ENCODE measurements at places on chromosomes 16 and 17. TPM values are rescaled to one million over a fixed set of nuclear protein-coding genes. Genes with fewer than 3 reads are reported as not detected.

Gene KRTAP4-3
- total RNA-seq: not detected

Gene DCAF7
- 44.4 TPM for total RNA-seq

Gene ZNF200
- 12.7 TPM for total RNA-seq

Gene CUEDC1
- total RNA-seq: 13.3 TPM

Gene KRTAP9-8
- total RNA-seq: not detected

Gene BPTF
- 162 TPM for total RNA-seq

Gene PIMREG
- 13.5 TPM for total RNA-seq

Gene SMG6
- 22.3 TPM for total RNA-seq

Gene TAOK2
- total RNA-seq: 36.0 TPM

Gene EPX
- 0.09 TPM for total RNA-seq

Gene CETP
- total RNA-seq: 1.2 TPM

Gene HEATR9
- not detected for total RNA-seq

- no peak for DNase-seq
Observed at GRCh38 chr16:10098991-10099390, 83.2 kb downstream of the GRIN2A start.

DNA sequence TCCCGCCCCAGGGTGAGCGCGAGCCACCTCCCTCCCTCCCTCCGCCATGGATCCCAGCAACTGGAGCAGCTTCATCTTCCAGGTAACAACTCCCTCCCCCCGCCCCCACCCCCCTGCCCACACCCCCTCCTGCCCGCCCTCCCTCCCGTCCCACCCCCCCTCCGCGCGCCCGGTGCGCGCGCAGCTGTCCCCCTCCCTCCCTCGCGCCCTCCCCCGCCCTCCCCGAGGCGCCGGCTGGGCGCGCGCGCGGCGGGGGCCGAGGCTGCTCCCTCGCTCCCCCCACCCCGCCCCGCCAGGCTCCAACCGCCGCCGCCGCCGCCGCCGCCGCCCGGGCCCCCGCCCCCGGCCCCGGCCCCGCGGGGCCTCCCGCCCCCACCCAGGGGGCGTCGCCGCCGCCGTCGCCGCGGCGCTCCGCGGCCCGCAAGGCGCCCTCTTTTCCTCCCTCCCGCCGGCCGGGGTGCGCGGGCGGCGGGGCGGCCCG, at the start of gene MAZ:
TSS of gene MAZ (plus strand) at position 431 of the 481 bp plus-strand sequence. CDS start 173 bp downstream, outside the sequence.
- DNase-seq: peak; percentile 86

DNA sequence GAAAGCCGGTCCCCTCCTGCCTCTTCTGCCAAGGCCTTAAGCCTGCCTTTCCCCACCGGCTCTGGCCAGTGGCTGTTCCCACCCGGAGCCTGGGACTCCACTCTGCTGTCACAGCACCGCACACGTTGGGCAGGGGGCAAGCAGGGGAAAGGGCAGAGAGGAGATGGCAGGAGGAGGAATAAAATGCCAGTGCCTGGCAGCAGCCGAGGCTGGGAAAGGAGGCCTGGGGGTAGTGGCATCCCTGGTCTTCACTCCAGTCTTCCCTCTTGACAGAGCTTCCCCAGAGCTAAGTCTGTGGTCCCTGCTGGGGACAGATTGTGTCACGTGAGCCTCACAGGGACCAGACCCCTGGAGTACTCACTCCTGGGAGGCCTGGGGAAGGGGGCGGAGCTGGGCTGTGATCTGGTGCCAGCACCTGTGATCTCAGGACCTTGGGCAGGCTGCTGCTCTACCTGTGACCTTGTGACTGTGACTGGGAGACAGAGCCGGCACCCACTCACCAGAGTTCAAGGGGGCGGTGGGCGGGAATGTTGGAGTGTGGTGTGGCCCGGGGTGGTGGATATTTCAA, 97.2 kb upstream of the GSE1 start:
- DNase-seq: no peak

GRCh38 chr17:66002812-66003211, 189.1 kb downstream of the CEP112 start:
- no peak for DNase-seq

DNA sequence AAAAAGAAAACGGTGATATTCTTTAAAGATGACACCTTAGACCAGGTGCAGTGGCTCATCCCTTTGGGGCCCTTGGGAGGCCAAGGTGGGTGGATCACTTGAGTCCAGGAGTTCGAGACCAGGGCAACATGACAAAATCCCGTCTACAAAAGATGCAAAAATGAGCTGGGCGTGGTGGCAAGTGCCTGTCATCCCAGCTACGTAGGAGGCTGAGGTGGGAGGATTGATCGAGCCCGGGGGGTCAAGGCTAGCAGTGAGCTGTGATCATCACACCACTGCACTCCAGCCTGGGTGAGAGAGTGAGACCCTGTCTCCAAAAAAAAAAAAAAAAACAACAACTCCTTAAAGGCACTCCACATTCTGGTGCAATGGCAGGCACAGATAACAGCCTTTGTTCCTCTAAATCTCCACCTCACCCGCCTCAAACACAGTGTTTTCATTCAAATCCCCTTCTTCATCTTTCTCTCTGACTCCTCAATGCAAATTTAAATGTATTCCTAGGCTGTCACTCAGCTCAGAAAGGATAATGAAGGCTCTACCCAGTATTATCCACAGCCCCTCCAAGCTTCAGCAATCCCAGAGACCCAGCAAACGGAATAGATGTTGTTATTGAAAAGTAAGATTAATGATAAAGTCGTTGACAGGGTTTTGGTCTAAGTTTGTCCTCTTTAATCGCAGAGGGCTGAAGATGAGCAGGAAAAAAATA, 56.2 kb upstream of the CACNG5 start:
- no peak for DNase-seq

- DNase-seq: no peak
Observed at GRCh38 chr17:36136036-36136435, 32.4 kb downstream of the CCL4 start.

DNA sequence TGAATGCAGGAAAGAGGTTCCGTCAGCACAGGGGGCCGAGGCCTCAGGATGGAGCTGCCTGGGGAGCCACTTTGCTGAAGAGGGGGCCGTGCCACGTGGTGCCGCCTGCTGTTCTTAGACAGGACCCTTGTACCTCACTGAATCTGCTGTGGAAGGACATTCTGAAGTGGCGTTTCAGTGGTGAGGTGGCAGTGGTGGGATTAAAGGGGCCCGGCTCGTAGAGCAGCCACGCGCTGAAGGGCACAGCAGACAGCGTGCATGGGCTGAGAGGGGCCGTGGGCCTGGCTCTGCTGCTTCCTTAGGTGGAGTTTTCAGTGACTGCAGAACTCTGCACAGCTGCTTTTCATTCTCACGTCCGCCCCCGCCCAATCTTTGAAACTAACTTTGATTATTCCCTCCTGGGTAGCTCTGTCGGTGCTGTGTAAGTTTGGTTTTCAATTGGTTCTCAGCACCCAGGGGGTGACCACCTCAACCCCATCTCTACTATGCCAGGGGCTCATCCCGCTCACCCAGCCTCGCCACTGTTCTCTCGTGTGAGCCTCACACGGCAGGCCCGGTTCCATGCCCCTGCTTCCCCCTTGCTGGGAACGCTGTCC, 70.3 kb downstream of the SEC14L1 start:
- no peak for DNase-seq

GRCh38 chr16:74565378-74565777, 41.5 kb downstream of the GLG1 start:
- no peak for DNase-seq

GRCh38 chr16:56828647-56829046, 36.4 kb upstream of the SLC12A3 start:
- no peak for DNase-seq

GRCh38 chr17:1130191-1130590, 49.6 kb downstream of the ABR start:
- no peak for DNase-seq

DNA sequence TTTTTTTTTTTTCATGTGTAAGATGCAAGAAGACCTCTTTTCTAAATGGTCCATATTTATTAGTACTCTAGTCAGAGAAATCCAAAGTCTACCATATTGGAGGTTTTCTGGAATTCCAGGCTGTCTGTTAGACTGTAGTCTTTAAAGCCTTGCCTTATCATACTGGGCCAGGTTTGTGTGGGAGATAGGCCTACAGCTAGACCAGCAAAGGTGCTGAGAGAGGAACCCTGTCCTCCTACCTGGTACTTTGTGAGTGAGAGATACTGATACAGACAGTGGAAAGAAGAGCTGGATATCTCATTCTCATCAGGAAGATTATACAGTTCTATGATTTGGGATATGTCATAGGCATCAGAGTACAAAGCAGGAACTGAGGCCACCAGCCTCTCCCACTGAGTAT, 8.1 kb downstream of the RHOT1 start:
- DNase-seq: no peak

DNA sequence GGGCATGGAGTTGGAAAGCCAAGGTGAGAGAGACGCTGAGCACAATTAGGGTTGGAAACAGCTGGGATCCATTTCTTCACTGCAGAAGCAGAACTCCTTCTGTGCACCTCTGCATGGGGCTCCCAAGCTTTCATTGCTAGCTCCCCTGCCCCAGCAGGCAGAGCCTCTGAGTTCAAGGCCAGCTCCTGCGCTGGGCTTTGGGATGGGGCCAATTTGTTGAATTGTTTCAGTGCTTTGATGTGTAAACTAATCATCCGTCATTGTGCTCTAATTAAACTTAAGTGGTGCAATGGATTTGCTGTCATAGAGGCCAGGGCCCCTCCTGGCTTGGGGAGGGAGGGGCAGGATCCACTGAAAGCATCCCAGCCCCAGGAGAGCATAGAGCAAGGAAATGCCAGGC, 13.5 kb upstream of the LYRM9 start:
- no peak for DNase-seq

GRCh38 chr17:15890279-15890892, 54.5 kb upstream of the ADORA2B start:
- DNase-seq: no peak

GRCh38 chr16:51391798-51392511, 240.9 kb upstream of the SALL1 start:
- DNase-seq: no peak

- no peak for DNase-seq
Observed at GRCh38 chr17:46089389-46089965, 90.4 kb downstream of the STH start.

DNA sequence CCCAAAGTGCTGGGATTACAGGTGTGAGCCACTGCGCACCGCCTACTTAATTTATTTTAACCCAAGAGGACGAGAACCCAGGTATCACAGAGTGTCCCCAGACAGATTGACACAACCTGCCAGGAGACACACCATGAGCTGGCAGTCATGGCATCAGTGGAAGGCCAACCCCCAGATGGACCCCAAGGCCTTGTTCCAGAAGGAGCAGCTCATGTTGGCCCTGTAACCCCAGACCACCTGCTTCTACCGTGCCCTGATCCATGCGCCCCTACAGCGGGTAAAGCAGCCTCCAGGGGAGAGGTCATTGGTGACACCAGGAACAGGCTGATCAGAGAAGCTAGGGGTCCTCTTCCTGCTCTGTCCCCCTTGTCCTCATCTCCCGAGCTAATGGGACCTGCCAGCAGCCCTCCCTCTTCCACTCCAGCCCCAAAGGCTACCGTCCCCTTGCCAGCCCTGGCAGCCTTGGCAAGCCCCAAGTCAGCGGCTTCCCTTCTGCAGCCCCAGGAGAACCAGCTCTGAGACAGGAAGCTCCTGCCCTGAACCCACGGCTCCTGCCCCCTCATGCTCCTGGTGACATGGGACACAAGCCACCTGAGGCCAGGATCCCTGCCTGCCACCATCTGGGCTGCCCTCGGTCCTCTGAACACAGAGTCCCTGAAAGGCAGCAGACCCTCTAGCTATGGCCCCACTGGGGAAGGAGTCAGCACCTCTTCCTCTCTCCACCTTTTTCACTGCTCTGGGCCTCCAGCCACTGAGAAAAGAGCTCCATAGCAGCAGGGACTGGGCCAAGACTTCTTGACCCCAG, 6.3 kb downstream of the SULT1A1 start:
- DNase-seq: no peak

GRCh38 chr16:3509470-3509928, 8.7 kb downstream of the CLUAP1 start:
- DNase-seq: no peak

DNA sequence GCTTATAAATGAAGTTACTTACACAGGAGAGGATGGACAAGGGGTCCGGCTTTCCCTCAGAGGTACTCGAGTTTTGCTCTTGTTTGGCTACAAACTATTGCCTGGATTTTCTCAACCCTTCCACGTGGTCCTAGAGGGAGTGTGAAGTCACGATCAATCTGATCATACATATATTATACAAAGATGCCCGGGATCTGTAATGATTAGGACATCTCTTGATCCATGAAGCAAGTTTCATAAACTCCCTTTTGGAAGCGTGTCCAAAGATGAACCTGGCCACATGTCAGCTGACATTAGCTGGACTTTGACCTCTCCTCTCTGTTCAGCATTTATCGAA, 2.3 kb upstream of the CDH11 start:
- no peak for DNase-seq

- no peak for DNase-seq
Observed at GRCh38 chr17:14214271-14214670, 22.4 kb downstream of the CDRT15 start.

GRCh38 chr17:7932483-7932891, 481 bp downstream of the CNTROB start:
- no peak for DNase-seq

GRCh38 chr16:87171723-87172122, 145.5 kb downstream of the C16orf95 start:
- no peak for DNase-seq

DNA sequence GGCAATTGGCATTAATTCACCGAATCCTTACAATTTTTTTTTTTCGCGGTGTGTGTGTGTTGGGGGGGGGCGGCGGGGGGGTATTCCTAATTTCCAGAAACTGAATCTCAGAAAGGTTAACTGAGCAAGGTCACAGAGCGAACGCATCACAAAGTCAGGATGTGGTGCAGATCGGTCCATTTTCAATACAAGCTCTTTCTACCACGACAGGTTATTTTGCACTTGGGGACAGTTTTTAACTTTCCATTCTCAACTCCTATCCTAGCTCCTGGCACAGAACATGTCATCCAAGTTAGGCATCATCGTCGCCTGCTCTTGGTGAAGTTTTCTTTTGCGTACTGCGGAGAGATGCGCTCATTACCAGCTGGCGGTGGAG, 15.4 kb upstream of the ERN1 start:
- no peak for DNase-seq

All from cerebellum (tissue), 4 donors.